ENCODE measurements at places on chromosomes 2 and 18. TPM values are rescaled to one million over a fixed set of nuclear protein-coding genes. Genes with fewer than 3 reads are reported as not detected.
A peak's percentile ranks its signal among the peaks of the same experiment; 100 is the strongest.

- no peaks in the 10 kb centered on the region for H3K4me1 ChIP-seq
- H3K27me3 ChIP-seq: no peaks in the 10 kb centered on the region
- H3K36me3 ChIP-seq: no peaks in the 10 kb centered on the region
- H3K27ac ChIP-seq: no peak overlapping the region
- no peak overlapping the region for H3K4me3 ChIP-seq
These were observed 152.4 kb downstream of the TDRD15 start for GRCh38 chr2:21276163-21276562.

GRCh38 chr2:102235042-102235473, 48.2 kb downstream of the IL1RL2 start:
- no peak overlapping the region for H3K27ac ChIP-seq
- H3K36me3 ChIP-seq: no peaks in the 10 kb centered on the region
- DNase-seq: no peak

Gene NRP2
- polyA plus RNA-seq: 0.89 TPM

GRCh38 chr2:42124011-42124785, 45.0 kb upstream of the EML4 start:
- H3K27me3 ChIP-seq: no peaks in the 10 kb centered on the region
- H3K36me3 ChIP-seq: no peaks in the 10 kb centered on the region
- no peak overlapping the region for H3K27ac ChIP-seq
- DNase-seq: no peak
- H3K4me3 ChIP-seq: no peak overlapping the region

DNA sequence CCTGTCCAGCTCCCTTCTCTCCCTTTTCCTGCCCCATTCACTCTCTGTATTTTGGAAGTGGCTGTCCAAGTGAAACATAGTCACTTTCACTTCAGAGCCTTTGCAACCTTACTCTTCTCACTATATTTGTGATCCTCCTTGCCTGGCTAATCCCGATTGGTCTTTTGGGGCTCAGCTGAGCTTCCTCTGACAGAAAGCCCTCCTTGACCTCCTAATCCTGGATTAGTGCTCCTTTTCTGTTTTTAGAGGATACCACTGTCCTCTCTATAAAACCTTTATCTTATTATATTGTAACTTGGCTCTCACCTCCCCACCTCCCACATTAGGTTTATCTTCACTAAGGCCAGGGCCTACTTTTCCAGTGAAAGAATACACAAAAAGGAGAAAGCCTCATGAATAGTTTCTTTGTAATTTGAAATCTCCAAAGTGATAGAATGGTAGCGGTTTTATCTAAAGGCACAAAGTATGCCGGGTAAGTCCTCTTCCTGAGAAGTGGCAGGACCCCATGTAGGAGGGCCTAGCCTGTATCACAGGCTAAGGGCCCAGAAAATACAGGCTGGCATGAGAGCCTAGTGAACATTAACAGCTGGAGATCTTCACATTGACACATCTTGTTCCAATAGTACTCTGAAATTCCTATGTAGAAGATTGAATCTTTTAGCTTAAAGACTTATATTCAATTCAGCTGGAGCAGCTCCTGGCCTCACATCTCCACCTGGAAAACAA, 83.1 kb upstream of the GAREM1 start:
- DNase-seq: no peak
- no peak overlapping the region for H3K27ac ChIP-seq
- H3K27me3 ChIP-seq: no peaks in the 10 kb centered on the region
- no peaks in the 10 kb centered on the region for H3K36me3 ChIP-seq
- no peaks in the 10 kb centered on the region for H3K4me1 ChIP-seq

DNA sequence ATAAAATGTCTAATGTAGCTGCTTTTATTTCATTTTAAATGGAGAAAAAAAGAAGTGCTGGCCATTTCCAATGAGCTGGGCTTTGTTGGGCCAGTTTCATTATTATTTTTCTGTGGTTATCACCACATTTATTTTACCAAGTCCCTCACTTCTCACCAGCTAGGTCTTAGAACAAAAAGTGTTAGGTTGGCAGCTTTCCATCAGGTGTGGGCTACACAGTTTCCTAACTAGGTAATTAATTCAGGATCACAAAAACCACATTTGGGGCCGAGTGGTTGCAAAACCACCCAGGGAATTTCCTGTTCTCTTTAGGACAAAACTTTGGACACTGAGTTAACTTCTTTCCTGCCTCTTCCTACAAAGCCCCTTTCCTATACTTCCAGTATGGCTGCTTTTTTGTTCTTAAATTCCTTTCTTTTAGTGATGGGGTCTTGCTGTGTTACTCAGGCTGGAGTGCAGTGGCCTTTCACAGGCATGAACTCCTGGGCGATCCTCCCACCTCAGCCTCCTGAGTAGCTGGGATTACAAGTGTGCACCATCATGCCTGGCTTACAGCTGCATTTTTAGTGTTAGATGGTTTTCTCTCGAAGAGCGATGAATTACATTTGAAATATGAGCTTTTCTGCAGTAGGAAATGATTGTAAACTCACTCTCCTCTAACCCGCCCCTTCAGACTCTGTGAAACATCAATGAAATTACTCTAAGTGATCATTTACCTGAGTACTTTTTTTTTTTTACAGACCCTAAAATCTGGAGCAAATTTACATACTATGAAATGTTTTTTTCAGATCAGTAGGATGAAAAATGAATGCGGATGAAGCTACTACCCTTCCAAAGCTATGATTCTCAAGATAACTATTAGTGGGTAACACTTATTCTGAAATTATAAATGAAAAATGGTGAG, 2.6 kb upstream of the ZFP36L2 start:
- H3K36me3 ChIP-seq: peaks cover 33% of the 10 kb centered on the region
- no peaks in the 10 kb centered on the region for H3K27me3 ChIP-seq
- peaks cover 3% of the 10 kb centered on the region for H3K4me1 ChIP-seq
- H3K27ac ChIP-seq: peak overlapping the region; percentile 98

DNA sequence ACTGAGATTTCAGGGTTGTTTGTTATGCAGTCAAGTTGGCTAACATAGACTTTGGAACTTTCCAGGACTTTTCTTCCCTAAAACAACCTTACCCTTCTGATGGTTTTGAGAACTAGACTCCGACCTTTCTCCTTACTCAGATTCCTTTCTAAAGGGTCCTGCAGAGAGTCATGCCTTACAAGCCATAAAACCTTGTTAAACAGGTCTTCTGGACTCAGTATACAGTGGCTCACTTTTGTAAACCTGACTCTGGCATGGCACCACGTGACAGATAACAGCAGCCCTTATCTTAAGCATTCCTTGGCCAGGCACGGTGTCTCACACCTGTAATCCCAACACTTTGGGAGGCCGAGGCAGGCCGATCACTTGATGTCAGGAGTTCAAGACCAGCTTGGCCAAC, 253.2 kb upstream of the RAB6C start:
- H3K36me3 ChIP-seq: no peaks in the 10 kb centered on the region
- H3K4me3 ChIP-seq: no peak overlapping the region
- H3K27ac ChIP-seq: no peak overlapping the region
- DNase-seq: peak; percentile 83

Gene PHLPP1
- 3.2 TPM for polyA plus RNA-seq

DNA sequence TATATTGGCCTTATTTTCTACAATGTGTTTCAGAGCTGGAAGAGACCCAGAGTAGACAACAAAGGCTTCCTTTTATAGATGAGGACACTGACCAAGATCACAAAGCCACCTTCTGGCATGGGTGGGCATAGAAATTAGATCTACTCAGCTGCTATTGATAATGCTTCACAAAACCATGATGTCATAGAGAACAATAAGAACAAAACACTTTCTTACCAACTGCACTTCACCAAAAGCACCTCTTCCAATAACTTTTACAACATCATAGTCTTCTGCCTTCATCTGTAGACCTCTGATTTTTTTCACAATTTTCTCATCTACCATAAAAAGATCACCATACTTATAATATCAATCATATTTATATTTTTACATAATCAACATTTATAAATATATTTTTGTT, 58.1 kb downstream of the ROCK2 start:
- no peaks in the 10 kb centered on the region for H3K4me1 ChIP-seq
- no peak for DNase-seq
- H3K4me3 ChIP-seq: no peak overlapping the region
- H3K27ac ChIP-seq: no peak overlapping the region
- H3K36me3 ChIP-seq: peaks cover 7% of the 10 kb centered on the region

DNA sequence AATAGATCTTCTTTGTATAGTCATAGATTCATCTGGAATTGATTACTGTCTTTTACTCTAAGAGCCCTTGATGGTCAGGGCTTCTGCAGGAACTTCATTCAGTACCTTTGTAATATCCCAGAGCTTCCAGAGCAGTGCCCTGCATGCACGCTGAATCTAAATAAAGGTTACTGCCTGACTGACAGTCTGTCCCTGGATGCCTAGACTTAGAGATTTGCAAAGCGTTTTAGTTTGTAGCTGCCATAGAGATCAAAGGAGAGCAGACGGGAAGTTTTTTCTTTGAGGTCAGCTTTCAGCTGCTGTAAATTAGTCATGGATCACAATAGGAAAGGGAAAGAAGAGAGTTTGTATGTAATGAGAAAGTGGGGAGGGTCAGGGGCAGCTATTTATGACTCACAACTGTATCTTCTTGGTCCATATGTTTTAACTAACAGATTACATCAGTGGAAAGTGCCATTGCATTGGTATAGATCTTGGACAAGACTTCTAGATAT, 45.2 kb upstream of the NYAP2 start:
- DNase-seq: no peak
- no peaks in the 10 kb centered on the region for H3K36me3 ChIP-seq
- no peaks in the 10 kb centered on the region for H3K27me3 ChIP-seq
- H3K27ac ChIP-seq: no peak overlapping the region
- no peaks in the 10 kb centered on the region for H3K4me1 ChIP-seq

Gene GTF2A1L
- polyA plus RNA-seq: 0.39 TPM

DNA sequence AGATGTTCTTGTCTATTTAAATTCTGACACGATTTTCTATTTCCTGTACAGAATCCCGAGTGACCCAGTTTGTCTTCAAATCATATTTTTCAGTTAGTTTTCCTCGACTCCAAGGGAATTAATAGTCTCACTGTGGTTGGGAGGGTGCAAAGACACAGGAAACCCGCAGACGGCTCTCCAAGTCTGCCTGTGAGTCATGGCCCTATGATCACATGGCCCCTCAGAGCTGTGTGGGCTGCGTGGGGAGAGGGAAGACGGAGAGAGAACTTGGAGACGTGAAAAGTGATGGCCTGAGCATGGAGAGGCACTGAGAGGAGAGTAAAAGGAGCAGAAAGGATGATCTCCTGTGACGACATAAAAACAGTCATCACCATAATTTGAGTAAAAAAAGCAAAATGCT, 989.9 kb downstream of the DCDC2C start:
- no peaks in the 10 kb centered on the region for H3K4me1 ChIP-seq
- H3K27ac ChIP-seq: no peak overlapping the region
- H3K27me3 ChIP-seq: no peaks in the 10 kb centered on the region
- no peak overlapping the region for H3K4me3 ChIP-seq
- DNase-seq: no peak

Gene VIL1
- polyA plus RNA-seq: 247 TPM

- no peaks in the 10 kb centered on the region for H3K27me3 ChIP-seq
- H3K36me3 ChIP-seq: no peaks in the 10 kb centered on the region
- DNase-seq: no peak
These were observed 634 bp upstream of the MSGN1 start for GRCh38 chr2:17815468-17816184.

Gene ATAD2B
- polyA plus RNA-seq: 7.8 TPM

Gene EPB41L3
- polyA plus RNA-seq: 108 TPM

GRCh38 chr18:40930211-40930882, 1024.7 kb upstream of the PIK3C3 start:
- no peaks in the 10 kb centered on the region for H3K36me3 ChIP-seq
- no peaks in the 10 kb centered on the region for H3K27me3 ChIP-seq
- DNase-seq: no peak
- no peak overlapping the region for H3K27ac ChIP-seq
- H3K4me3 ChIP-seq: no peak overlapping the region

GRCh38 chr2:83900862-83901261, 558.2 kb downstream of the SUCLG1 start:
- H3K4me1 ChIP-seq: no peaks in the 10 kb centered on the region
- H3K27ac ChIP-seq: no peak overlapping the region
- H3K36me3 ChIP-seq: no peaks in the 10 kb centered on the region
- no peak overlapping the region for H3K4me3 ChIP-seq
- no peak for DNase-seq

Gene TSPYL6
- 0.06 TPM for polyA plus RNA-seq

Gene RTN4
- polyA plus RNA-seq: 152 TPM

GRCh38 chr2:199690225-199690624, 160.8 kb downstream of the FTCDNL1 start:
- no peaks in the 10 kb centered on the region for H3K4me1 ChIP-seq
- H3K36me3 ChIP-seq: no peaks in the 10 kb centered on the region
- H3K4me3 ChIP-seq: no peak overlapping the region
- no peak overlapping the region for H3K27ac ChIP-seq

DNA sequence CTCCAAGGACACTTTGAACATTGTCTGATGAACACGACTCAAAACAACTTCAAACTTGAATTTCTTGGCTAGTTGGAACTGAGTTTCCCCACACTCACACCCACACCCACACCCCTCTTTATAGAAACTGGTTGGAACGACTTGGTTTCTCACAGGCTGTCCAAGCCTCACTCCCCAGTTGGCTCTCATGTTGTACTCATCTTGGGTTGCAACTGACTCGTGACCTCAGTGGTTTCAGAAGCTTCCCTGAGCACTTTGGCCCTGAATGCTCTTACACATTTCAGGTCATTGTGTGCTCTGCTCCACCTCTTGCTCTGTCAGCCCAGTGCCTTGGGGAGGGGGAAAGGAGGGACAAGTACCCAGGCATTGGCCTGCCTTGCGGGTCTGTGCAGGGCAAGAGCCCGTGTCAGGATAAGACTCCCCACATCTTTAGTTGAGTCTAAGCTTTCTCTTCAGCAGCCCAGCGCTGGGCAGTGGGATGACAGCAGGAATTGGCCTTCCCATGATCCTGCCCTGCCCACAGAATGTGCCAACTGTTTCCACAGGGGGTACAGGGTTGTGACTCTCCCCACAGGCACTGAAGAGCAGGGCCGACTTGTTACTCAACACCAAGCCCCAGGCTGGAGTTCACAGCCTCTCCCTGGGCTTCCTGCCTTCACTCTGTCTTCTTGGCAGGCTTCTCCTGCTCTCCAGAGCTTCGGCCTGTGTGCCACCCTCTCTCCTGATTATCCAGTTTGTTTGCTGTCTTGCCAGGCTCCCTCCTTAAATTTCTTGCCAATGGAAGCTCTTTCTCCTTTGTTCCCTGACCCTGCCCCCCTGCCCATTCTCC, 104.6 kb downstream of the RTN4 start:
- DNase-seq: no peak
- peaks cover 3% of the 10 kb centered on the region for H3K36me3 ChIP-seq
- H3K4me1 ChIP-seq: no peaks in the 10 kb centered on the region

- no peak overlapping the region for H3K4me3 ChIP-seq
- H3K36me3 ChIP-seq: no peaks in the 10 kb centered on the region
- H3K27ac ChIP-seq: no peak overlapping the region
- peaks cover 20% of the 10 kb centered on the region for H3K4me1 ChIP-seq
- no peaks in the 10 kb centered on the region for H3K27me3 ChIP-seq
These were observed 102.0 kb upstream of the PIEZO2 start for GRCh38 chr18:11251229-11251890.

DNA sequence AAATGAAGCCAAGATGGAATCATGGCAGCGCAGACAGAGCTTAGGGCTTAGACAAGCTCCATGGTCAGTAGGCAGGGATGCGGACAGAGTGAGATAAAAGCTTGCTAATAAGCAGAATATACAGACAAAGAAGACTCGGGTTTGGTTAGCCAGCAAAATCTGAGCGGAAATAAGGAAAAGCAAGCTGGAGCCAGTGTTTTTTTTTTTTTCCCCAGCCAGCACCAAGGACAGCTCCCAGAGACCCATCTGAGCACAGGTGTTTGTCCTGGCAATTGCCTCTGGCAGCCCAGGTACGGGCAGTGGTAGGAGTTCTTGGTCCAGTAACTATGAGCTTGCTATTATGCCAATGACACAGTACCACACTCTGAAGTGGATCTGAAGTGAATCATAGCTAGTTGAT, 187.6 kb downstream of the ADCYAP1 start:
- H3K4me1 ChIP-seq: no peaks in the 10 kb centered on the region
- no peak overlapping the region for H3K4me3 ChIP-seq
- no peaks in the 10 kb centered on the region for H3K27me3 ChIP-seq
- DNase-seq: no peak
- H3K36me3 ChIP-seq: no peaks in the 10 kb centered on the region
